Activated naive CD4-positive, alpha-beta T cell (primary cell): ENCODE measurements at places on chromosomes 5 and 9.

- DNase-seq = peak; percentile 93
Observed at GRCh38 chr5:72955768-72956323, at the start of gene FCHO2. TSS of gene FCHO2 (plus strand) at chr5:72956041. CDS start at chr5:72956097, 56 bp downstream.

- DNase-seq = no peak
Observed at GRCh38 chr9:81680506-81680905, 8.8 kb downstream of the TLE1 start.

DNA sequence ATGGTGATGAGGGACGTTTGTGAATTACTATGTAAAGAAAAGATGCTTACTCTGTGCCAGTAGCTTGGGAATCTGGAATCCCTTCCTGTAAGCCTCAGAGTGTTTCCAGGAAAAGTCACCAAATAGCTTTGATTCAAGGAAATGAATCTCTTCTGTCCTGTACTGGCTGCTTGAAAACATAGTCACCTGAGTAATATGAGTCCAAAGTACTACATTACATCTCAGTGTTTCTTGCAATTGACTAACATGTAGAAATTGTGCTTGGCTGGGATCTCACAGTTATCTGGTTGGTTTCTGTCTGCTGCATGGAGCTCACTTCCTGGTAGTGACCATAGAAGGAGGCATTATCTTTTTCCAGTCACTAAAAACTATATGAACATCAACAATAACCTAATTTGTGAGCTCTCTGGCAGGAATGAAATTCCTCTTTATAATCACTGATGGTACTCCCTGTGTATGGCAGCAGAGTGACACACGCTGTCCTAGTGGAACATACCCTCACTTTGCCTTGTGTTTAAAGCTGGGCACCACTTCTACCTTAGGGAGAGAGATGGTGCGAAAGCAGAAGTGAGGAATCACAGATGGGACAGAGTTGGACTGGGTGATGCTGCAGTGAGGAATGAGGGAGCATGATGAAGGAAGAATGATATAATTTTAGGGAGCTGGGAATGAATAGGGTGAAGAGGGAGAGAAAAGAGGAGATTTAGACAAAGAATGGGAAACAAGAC is 568.5 kb downstream of the RAB3C start:
- DNase-seq = no peak

DNA sequence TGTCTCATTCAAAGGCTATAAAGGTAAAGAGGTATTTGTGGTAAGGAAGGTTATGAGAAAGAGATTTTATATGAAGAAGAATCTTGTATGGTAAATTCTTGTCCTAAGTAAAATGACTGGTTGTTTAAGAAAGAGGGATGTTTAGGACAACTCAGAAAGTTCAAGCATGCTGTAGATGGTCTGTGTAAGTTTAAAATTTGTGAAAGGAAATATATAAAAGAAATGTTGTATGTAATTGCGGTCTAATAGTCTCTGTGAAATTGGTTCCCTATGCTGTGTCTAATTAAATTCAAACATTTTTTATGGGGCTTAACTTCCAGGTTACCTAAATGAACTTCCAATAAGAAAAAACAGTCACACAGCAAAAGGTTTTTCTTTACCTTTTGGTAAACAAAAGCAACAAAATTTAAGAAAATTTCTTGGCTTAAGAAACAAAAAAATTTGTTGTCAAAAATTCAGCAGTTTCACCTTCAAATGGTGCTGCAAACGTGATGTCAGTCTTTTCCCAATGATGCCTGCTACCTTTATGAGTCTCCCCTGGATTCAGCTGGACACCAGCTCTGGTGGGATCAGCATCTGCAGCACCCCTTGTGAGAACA is 83.0 kb upstream of the FCN1 start:
- no peak for DNase-seq

- DNase-seq = no peak
Observed at GRCh38 chr5:136032564-136032963, 3.8 kb downstream of the TGFBI start.

- DNase-seq = no peak
Observed at GRCh38 chr9:93126825-93127368, 7.2 kb downstream of the NINJ1 start.

- DNase-seq = no peak
Observed at GRCh38 chr5:96243203-96243602, 189.8 kb downstream of the PCSK1 start.

GRCh38 chr9:93265301-93265971 is 81.5 kb downstream of the WNK2 start:
- DNase-seq = no peak

DNA sequence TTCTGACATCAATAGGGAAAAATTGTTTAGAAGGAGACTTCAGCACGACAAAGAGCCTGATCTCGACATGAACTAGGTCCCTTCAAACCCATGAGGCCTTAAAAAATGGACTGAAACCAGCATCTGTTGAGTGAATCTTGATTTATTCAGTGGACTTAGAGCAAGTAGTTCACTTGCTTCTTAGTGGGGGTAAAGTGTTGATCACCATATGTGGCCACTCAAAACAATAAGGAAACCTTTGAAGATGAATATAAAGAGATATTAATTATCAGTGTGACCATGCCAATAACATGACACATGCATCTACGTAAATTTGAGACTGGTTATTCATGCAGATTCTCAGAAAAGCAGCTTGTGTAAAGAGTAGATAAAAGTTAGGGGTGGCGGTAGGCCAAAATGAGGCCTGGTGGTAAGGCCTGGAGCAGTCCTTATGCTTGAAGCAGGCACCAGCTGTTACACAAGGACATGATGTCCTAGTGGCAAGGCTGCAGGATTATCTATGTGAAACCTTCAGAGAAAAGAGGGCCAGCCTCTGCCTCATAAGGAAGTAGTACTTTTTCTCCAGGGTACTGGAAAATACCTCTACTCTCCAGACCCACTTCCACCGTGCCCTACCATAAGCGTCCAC is 61.3 kb downstream of the S1PR3 start:
- DNase-seq = no peak

DNA sequence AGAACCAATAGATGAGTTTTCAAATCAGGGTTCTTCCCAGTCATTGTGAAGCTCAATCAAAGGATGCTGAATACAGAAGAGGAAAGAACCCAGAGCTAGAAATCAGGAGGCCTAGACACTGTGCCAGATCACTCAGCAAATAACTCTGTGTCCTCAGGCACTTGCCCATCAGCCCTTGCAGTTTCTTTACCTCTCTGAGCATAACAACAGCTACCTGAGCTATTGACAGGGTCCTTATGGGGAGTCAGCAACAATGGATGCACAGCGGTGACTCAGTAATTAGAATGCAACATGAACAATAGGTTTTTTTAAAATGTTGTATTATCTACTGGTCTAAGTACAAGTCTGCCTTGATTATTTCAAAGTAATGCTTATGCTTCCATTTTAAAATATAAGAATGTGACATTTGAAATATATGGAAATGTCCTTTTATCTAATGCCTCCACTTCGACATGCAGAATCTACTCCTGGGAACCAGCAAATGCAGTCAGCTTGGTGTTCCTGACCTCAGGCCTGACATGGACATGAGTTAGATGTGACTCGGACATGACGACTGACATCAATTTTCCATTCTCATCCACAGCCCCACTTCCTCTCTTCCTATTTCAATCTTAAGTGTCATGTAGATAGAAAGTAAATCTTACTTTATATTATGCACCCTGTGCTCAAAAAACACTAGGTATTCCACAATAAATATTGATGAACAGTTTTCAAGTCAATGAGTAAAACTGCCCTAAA is 155.0 kb downstream of the TLE1 start:
- DNase-seq = no peak

GRCh38 chr9:108854094-108854493 is 1.7 kb downstream of the ACTL7B start:
- no peak for DNase-seq

GRCh38 chr5:160061770-160062169 is 52.8 kb downstream of the TTC1 start:
- no peak for DNase-seq

DNA sequence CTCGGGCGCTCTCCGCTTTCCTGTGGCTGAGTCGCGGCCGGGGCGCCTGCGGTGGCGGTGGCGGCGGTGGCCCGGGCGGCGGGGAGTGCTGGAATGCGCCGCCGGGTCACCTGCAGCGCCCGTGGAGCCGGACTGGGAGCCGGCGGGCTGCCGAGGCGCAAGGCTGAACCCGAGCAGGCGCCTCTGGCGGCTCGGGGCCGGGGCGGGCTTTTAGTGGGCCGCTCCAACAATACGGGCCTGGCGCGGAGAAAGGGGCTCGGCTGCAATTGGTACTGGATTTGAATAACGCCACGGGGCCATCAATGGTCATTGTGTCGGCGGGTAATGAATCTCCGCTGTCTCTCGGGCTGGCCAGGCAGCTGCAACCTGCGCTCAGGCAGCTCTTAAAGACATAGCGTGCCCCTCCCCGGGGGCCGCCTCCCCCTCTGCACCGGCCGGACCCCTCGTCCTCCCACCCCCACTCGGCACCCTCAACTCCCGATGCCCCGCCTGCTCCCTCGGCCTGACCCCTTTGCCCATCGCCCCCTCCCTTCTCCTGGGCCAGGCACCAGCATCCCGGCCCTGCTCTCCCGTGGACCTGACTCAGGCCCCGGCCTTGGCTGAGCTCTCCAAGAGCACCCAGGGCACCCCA is 22.1 kb downstream of the URM1 start:
- DNase-seq = no peak

DNA sequence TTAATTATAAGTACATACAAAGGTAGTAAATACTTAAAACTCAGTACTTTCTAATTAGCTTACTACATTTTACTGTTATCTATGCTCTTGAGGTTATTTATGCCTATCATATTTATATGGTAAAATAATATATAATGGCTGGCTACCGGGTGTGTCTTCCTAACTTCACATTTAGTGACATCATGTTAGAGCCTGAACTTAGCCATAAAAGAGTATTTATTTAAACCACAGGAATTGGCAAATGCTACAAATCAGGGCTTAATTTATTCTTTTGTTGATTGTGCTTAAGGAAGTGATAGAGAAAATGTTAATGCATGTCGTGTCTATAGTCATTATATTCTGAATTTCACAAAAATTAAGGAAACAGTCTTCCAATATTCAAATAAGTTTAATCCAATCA is 73.1 kb downstream of the NDUFAF2 start:
- no peak for DNase-seq

GRCh38 chr5:147674411-147674810 is 108.1 kb downstream of the JAKMIP2 start:
- no peak for DNase-seq

GRCh38 chr9:101443364-101443771 is 7.8 kb upstream of the ALDOB start:
- DNase-seq = no peak

GRCh38 chr5:89850513-89850865 is 559.1 kb downstream of the CETN3 start:
- no peak for DNase-seq

DNA sequence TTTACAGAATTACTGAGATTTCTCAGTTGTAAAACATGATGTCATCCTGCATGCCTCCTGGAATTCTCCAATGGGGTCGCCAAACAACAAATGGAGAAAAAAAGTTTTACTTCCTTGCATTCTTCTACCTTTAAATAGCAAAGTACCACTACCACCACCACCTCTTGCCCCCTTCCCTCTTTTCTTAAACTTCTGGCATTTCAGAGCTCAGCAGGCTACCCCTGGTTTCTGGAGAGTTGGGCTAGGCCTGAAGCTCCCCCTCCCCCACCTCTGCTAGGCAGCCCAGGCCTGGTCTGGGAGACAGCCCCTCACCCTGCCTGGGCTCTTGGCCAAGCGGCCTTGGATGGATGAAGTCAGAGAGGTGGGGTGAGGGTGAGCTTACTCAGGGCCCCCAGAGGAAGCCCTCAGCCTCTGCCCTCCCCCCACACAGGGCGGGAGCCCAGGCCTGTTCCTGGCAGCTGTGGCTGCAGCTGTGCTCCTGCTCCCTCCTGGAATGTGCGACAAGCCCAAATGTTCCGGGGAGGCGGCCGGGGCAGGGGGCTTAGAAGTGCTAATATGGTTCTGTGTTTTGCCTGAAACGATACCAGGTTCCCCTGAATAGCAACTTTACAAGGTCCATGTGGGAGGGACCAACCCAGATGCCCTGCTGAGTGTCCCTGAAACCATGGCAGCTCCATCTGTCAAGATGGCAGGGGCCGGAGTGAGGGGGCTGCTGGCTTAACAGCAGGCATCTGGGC is 6.0 kb upstream of the CCIN start:
- no peak for DNase-seq

GRCh38 chr9:23635276-23635675 is 190.8 kb downstream of the ELAVL2 start:
- DNase-seq = no peak

- no peak for DNase-seq
Observed at GRCh38 chr9:69379270-69379982, 54.4 kb downstream of the ENTREP1 start.

- no peak for DNase-seq
Observed at GRCh38 chr5:168464214-168464613, 22.1 kb upstream of the RARS1 start.

DNA sequence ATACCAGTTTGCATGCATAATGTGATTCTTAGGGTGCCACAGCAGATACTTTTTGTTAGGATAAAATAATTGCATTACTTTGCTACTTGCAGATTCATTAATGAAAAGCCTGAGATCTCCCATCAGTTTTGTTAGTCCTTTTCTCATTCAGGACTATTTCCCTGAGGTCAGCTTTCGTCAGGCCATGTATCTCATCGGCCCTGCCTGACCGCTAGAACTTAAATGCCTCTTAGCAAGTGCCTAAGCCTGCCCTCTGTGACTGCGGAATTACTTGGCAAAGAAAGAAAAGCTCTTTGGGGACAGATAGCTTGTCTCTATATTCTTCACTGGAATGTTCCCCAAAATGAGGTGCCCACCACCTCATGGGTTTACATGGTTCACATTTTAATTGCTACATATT is 147.8 kb downstream of the KCTD16 start:
- no peak for DNase-seq

DNA sequence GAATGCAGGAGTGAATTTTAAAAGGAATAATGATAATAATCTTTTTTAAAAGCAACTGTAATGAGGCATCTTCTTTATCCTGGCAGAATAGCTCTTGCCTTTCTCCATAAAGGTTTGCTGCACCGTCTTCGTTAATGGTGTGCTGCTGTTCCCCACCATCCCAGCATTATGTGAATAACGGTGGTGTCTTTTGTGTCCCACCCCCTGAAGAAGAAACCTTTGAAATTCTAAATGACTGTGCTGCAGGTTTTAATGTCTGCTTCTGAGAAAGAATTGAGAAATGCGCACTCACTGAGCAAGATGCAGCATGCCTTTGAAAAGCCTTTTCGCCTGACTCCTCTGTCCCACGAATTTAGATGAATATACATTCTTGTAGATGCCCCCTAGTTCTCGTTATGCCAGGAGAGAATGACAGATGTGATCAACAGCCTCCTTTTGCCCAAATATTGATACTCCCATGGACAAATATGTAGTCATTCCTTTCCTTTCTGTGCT is 246.1 kb upstream of the ZNF462 start:
- DNase-seq = no peak

DNA sequence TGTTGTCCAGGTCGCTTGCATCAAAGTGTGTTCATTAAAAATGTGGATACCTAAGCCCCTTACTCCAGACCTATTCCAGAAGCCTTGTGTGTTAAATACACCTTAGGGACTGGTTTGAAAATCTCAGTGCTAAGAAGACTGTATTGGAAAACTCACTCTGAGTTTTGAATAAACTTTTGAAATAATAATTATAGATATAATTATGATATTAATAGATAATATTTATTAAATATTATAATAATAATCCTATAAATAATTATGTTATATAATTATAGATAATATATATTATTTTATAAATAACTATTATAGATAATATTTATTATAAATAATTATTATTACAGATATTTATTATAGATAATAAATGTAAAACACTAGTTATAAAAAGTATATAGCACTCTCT is 165.3 kb downstream of the ARRDC3 start:
- no peak for DNase-seq

GRCh38 chr9:123924727-123925126 is 5.2 kb downstream of the DENND1A start:
- no peak for DNase-seq

GRCh38 chr5:109671136-109671535 is 18.6 kb upstream of the MAN2A1 start:
- DNase-seq = no peak
